LHCN-M2 (cell line): ENCODE measurements at places on chromosomes 2 and 18. TPM values are rescaled to one million over a fixed set of nuclear protein-coding genes. Genes with fewer than 3 reads are reported as not detected.

Gene REG3G
- not detected in 2 replicates for total RNA-seq

Gene SCG2
- total RNA-seq: 10.8 and 12.7 TPM in 2 replicates

Gene PER2
- total RNA-seq: 3.4 and 3.9 TPM in 2 replicates

Gene SULT1C2
- total RNA-seq: 0.06 TPM in 1 of 2 replicates, not detected in the other

Gene C2orf81
- total RNA-seq: 0.63 and 1.5 TPM in 2 replicates

Gene TEX44
- not detected in 2 replicates for total RNA-seq

Gene PUS10
- total RNA-seq: 4.1 and 5.2 TPM in 2 replicates

Gene ITGB6
- 11.6 and 15.2 TPM in 2 replicates for total RNA-seq

Gene GORASP2
- 54.5 and 55.9 TPM in 2 replicates for total RNA-seq

Gene OR6B2
- total RNA-seq: not detected in 2 replicates

Gene CD207
- total RNA-seq: not detected in 2 replicates

Gene TMEM131
- 32.6 and 45.9 TPM in 2 replicates for total RNA-seq

Gene AP1S3
- 1.7 and 1.8 TPM in 2 replicates for total RNA-seq

Gene GPR17
- not detected in 2 replicates for total RNA-seq

Gene UGT1A10
- total RNA-seq: not detected in 2 replicates

Gene NPPC
- not detected in 2 replicates for total RNA-seq

Gene HOXD13
- not detected in 2 replicates for total RNA-seq

Gene MYL12A
- 648 and 690 TPM in 2 replicates for total RNA-seq

Gene CRYGC
- not detected in 2 replicates for total RNA-seq

Gene ITPRID2
- total RNA-seq: 83.0 and 99.6 TPM in 2 replicates

Gene SCTR
- total RNA-seq: not detected in 2 replicates

Gene CPLX4
- total RNA-seq: not detected in 2 replicates

Gene B3GNT2
- total RNA-seq: 13.3 and 16.0 TPM in 2 replicates

Gene PLGLB1
- total RNA-seq: 0.34 and 0.96 TPM in 2 replicates

Gene ANTXR1
- 181 and 209 TPM in 2 replicates for total RNA-seq

Gene CNGA3
- total RNA-seq: 0.23 and 0.58 TPM in 2 replicates

Gene ITPRIPL1
- 0.34 and 0.83 TPM in 2 replicates for total RNA-seq

Gene CHRNG
- 0.83 and 5.5 TPM in 2 replicates for total RNA-seq

Gene DSG4
- total RNA-seq: not detected in 2 replicates

Gene ANKRD30B
- 1.1 and 1.4 TPM in 2 replicates for total RNA-seq

Gene SLC4A3
- 2.8 and 2.9 TPM in 2 replicates for total RNA-seq

Gene CENPA
- total RNA-seq: 22.1 and 29.9 TPM in 2 replicates

Gene DLGAP1
- 0.06 and 0.46 TPM in 2 replicates for total RNA-seq

Gene RTP5
- not detected in 2 replicates for total RNA-seq

Gene TMEM37
- total RNA-seq: not detected in 2 replicates
